ENCODE measurements at places on chromosomes 7 and 10. TPM values are rescaled to one million over a fixed set of nuclear protein-coding genes. Genes with fewer than 3 reads are reported as not detected.

The FAM241B gene
- polyA plus RNA-seq: 0.31 TPM

The MTERF1 gene
- 9.7 TPM for polyA plus RNA-seq

The MEIG1 gene
- not detected for polyA plus RNA-seq

The RADIL gene
- polyA plus RNA-seq: 4.4 TPM

The OR2A5 gene
- polyA plus RNA-seq: not detected

The ELMO1 gene
- 25.0 TPM for polyA plus RNA-seq

The PLA2G12B gene
- not detected for polyA plus RNA-seq

The SMKR1 gene
- polyA plus RNA-seq: 0.26 TPM

The TWIST1 gene
- 8.6 TPM for polyA plus RNA-seq

The PNLIPRP2 gene
- 0.51 TPM for polyA plus RNA-seq

The NKX1-2 gene
- not detected for polyA plus RNA-seq

The SNCG gene
- polyA plus RNA-seq: 5.9 TPM

The DRGX gene
- polyA plus RNA-seq: not detected

The NCF1 gene
- polyA plus RNA-seq: 1.1 TPM

The LRRD1 gene
- polyA plus RNA-seq: 0.34 TPM

The MLXIPL gene
- 0.12 TPM for polyA plus RNA-seq

The WNT2 gene
- polyA plus RNA-seq: 0.96 TPM

The GPR37 gene
- 14.9 TPM for polyA plus RNA-seq

The PHKG1 gene
- polyA plus RNA-seq: 30.3 TPM

The CALML3 gene
- polyA plus RNA-seq: 0.30 TPM

The NRCAM gene
- 26.4 TPM for polyA plus RNA-seq

The TUBAL3 gene
- polyA plus RNA-seq: 0.20 TPM

The CYP2C19 gene
- 0.19 TPM for polyA plus RNA-seq

The ABCA13 gene
- polyA plus RNA-seq: 0.08 TPM

The ACTR1A gene
- 80.0 TPM for polyA plus RNA-seq

The VSIR gene
- 30.0 TPM for polyA plus RNA-seq

The KLF14 gene
- polyA plus RNA-seq: 1.9 TPM

The EPHA1 gene
- polyA plus RNA-seq: 2.1 TPM

The APBB1IP gene
- 1.9 TPM for polyA plus RNA-seq

The PRKCQ gene
- 10.6 TPM for polyA plus RNA-seq

The PBLD gene
- 12.6 TPM for polyA plus RNA-seq

The RAPGEF5 gene
- 13.5 TPM for polyA plus RNA-seq

The PTN gene
- 86.4 TPM for polyA plus RNA-seq

The RSPH10B gene
- not detected for polyA plus RNA-seq

All from muscle of leg (tissue), 16 donors.